ENCODE measurements at places on chromosomes 3 and 15.

GRCh38 chr15:33198541-33198940, 4.0 kb upstream of the FMN1 start:
- no peak for DNase-seq

- no peak for DNase-seq
Observed at GRCh38 chr3:24202071-24202470, 257.0 kb downstream of the NR1D2 start.

DNA sequence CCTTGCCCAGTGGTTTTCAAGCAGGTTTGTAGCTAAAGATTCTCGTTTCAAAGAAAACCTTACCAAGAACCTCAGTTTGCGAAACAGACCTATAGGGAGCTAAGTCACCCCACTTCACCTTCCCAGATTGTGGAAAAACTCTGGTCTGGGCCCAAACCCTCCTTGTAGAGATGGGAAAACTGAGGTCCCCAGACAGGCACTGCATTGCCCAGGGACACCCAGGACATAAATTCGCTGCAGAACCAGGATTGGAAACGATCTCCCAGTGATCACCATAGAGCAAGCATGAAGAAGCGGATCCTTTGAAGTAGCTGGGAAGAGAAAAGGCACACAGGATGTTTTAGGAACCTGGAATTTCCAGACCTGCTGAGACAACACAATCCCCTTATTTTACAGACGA, 85.6 kb upstream of the PIAS1 start:
- no peak for DNase-seq

DNA sequence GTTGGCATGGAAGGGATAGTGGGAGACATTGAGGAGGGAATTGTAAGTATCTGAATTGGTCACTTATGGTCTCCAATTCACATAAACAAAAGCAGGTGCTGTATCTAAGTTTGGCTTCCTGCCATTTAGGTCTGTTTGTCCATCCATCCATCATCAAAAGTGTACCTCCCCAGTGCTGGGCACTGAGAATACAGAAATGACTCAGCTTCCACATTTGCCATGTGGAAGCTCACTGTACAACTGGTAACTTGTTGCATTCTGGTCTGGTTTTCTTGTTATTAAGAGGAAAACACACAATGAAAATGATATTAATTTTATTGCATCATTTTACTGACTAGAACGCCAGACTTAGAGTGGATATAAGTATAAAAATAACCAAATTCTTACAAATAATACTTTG, 30.9 kb upstream of the MUC13 start:
- no peak for DNase-seq

GRCh38 chr3:12349895-12350811, 61.3 kb downstream of the PPARG start:
- DNase-seq: no peak

DNA sequence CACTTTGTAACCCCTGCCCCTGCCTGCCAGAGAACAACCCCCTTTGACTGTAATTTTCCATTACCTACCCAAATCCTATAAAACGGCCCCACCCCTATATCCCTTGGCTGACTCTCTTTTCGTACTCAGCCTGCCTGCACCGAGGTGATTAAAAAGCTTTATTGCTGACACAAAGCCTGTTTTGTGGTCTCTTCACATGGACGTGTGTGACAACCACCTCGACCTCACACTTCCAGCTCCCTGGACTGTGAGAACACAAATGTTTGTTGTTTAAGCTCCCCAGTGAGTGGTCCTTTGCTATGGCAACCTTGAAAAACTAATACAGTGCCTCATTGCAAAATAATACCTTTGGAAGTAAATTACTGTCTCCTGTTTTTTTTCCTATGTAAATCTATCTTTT, 299.2 kb upstream of the POU1F1 start:
- no peak for DNase-seq

DNA sequence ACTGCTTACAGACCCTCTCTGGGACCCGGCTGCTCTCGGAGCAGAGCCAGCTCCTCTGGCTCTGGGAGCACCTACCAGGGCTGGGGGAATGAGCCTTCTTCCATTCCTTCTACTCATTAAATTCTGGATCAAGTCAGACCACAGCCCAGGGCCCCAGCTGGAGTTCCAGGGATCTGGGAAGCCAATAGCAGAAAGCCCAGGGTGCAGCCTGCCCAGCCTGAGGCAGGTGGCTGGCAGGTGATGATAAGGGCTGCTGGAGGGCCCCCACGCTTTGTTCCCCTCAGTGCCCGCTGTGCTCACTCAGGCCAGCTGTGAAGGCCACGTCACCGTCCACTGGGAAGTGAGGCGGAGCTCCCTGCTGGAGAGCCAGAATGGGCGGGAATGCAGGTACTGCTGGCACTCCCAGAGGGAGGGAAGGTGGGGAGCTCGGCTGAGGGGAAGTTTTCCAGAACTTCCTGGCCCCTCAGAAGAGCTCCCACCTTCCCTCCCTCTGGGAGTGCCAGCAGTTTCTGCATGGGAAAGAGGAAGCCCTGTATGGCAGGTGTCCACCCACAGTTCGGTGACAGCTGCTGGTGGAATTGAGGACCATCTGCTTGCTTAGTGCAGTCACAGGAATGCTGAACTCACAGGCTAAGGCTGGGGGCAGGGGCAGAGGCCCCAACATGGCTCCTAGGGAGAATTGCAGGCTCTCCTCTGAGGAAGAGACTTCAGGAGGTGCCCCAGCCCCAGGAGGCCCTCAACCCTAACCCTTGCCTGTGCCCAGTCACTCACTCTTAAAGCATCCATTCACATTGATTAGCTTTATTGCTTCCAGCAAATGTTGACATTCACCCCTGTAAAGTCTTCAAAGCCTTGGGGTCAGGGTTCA, 12.6 kb upstream of the RTP3 start:
- DNase-seq: no peak

- DNase-seq: no peak
Observed at GRCh38 chr3:43087249-43087776, 18.6 kb downstream of the POMGNT2 start.

GRCh38 chr3:178146406-178146831, 389.8 kb upstream of the KCNMB2 start:
- no peak for DNase-seq

- no peak for DNase-seq
Observed at GRCh38 chr3:105823149-105823867, 45.5 kb downstream of the CBLB start.

DNA sequence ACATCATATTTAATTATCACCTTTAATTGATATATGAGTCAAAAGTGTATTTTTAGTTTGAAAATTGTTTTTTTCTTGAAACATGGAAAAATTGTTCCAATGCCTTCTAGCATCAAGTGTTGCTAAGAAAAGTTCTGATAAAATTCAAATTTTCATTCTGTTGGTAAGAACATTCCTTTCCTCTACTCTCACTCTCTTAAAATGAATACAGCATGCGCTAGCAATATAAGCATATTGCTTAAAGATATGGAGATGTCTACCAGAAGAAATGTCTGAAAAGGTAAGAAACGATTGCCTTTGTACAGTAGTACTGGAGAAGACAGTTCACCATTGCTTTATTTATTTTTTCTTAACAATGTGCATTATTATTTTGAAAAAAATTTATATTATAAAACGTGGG, 17.6 kb upstream of the ZBTB38 start:
- DNase-seq: no peak

GRCh38 chr3:134090031-134090430, 60.3 kb upstream of the SLCO2A1 start:
- DNase-seq: no peak

DNA sequence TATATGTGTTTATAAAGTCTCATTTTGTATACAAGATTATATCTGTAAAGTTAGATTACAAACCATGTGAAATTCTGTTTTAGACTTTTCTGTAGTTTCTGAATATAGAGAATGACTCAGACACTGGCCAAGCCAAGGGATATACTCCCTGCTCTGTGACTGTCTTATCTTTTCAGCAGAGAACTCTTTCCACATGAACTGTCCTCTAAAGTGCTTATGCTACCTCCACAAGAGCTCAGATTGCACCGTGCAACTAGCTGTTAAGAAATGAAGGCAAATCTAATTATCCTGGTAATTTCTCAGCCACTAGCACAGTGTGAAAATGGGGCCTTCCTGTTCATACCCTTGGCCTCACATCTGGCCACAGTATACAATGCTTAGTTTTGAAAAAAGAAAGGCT, 44.3 kb upstream of the CPNE4 start:
- DNase-seq: no peak

- no peak for DNase-seq
Observed at GRCh38 chr15:58467722-58468423, 36.1 kb downstream of the LIPC start.

- no peak for DNase-seq
Observed at GRCh38 chr3:183892610-183893214, 8.0 kb upstream of the PARL start.

GRCh38 chr15:85758655-85758978, 36.1 kb downstream of the KLHL25 start:
- DNase-seq: no peak

DNA sequence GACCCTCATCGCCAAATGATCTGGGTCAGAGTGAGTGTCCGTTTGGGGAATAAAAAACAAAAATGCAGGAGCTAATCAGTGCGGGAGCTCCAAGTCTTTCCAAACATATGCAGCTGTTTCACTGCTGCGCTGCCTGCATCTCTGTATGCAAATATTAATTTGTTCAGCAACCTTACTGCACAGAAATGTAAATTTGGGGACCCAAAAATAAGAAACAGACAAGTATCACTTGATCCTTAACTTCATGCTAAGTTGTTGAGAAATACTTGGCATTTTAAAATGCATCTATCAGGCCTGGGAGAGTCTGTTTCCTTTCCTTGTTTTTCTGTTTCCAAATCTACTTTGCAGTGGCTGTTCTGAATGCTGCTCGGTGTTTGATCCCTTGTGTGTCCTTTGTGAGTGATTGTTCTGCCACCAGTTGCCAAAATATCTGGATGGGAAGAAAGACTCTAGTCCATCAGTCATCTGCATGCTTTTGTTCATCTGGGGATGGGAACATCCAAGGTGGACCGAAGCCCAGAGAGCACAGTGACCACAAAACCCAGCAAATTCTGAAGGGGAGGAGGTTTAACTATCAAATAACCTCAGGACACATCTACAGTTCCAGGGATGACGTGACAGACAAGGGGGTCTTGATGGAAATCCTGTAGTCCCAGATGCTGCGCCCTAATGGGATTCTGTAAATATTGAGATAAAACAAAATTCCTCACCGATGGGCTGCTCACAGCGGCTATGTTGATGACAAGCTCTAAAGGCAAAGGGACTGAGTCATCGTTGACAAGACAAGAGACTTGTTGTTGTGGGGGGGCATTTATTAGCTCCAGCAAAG, 199.5 kb upstream of the WNT5A start:
- no peak for DNase-seq

GRCh38 chr3:43915546-43915945, 224.8 kb downstream of the ABHD5 start:
- no peak for DNase-seq

GRCh38 chr3:34238407-34238806, 440.0 kb downstream of the PDCD6IP start:
- no peak for DNase-seq

- DNase-seq: no peak
Observed at GRCh38 chr3:20197775-20198174, 11.8 kb upstream of the SGO1 start.

- no peak for DNase-seq
Observed at GRCh38 chr3:147507638-147508286, 98.6 kb downstream of the ZIC1 start.

GRCh38 chr3:74233091-74233490, 381.4 kb downstream of the CNTN3 start:
- DNase-seq: no peak

DNA sequence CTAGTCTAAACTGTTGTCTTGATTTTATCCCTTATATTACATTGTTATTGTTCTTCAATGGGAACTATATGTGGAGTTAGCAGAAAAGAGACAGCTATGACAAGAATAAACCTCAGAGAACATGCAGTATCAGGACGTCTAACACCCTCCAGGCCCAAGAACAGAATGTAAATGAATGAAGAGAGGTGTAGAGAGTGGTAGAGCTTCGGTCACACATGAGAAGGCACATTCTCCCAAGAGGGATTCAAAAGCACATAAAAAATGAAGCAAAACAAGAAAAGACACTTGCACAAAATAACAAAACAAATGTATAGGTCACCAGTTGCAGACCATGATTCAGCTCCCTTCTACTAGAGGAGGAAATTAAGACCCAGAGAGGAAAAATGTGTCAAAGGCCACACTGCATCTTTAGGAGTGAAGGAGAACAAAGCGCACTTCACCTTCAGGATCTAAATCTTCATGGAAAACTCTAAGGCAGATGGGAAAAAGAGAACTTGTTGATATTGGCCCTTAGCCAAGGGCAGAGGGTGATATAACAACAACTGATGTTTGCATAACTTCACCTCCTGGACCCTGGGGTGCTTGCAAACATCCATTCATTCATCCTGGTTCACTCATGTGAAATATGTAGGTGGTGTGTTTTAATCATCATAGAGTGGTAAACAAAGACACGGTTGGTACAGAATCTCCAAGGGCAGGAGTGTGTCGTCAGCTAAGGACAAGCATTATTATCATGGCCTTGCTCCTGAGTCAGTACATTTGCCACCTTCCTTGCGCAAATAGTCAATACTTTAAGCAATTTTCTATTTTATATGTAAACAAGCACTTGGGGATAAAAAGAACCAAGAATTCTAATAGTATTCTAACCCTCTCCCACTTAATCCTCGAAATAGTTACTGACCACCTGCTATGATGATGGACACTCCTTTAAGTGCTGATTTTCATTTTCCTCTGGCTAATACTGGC, 8.8 kb downstream of the NEK10 start:
- DNase-seq: no peak

- DNase-seq: no peak
Observed at GRCh38 chr15:23647421-23648370, at the start of gene MAGEL2. Gene MAGEL2 (minus strand): TSS chr15:23647867. CDS start chr15:23647742, 125 bp downstream.

DNA sequence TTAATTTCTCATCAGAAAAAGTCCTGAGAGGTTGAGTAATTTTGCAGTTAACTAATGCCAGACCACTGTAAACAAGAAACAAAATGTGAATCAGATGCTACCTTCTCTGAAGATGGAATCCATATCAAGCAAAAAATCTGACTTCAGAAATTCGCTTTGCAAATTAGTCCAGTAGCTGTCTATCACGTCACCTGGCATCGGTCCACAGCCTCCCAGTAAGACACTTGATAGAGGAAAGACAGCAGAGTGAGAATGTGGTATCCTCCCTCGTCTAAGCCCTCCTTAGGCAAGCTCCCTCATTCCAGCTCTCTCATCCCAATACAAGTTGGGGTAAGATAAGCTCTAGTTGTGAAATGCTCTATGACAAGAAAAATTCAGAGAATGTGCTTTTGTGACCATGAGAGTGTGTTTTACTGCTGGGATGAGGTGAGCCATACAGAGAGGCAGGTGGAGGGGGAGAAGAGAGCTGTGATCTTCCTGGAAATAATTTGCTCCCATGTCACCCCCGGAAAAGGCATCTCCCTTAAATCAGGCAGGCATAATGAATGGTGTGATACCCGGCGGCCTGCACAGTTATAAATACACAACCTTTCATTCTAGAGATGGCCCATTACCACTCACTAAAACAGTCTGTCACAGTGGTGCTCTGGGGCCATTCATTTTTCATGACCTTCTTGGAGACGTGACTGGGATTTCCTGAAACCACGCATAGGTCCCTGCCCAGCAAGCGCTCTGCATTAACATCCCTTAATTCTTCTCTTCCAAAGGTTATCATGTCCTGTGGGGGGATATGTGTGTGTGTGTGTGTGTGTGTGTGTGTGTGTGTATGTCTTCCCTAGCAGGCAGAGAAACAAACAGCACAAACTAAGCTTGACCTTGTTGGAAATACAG, 602.0 kb upstream of the KCNMB2 start:
- DNase-seq: no peak

GRCh38 chr15:68062214-68062613, 8.1 kb downstream of the PIAS1 start:
- DNase-seq: no peak
